SJSA1 (cell line): ENCODE measurements at places on chromosomes 13 and 19.

- DNase-seq = no peak
Observed at GRCh38 chr13:104553186-104553585, 1487.0 kb upstream of the SLC10A2 start.

DNA sequence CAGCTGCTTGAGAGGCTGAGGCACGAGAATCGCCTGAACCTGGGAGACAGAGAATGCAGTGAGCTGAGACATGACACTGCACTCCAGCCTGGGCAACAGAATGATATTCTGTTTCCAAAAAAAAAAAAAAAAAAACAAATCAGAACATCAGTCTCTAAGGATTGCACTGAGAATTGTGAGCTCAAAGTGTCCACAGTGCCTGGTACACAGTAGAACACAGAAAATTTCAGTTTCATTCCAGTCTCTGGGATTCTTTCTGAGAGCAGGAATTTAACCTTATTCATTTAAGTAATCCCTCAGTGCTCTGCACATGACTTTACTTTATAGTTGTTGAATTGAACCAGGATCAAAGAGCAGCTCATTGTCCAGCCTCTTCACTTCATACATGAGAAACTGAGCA is 25.9 kb upstream of the GATAD2A start:
- DNase-seq = no peak

- DNase-seq = no peak
Observed at GRCh38 chr19:39199025-39199424, 2.3 kb downstream of the NCCRP1 start.

DNA sequence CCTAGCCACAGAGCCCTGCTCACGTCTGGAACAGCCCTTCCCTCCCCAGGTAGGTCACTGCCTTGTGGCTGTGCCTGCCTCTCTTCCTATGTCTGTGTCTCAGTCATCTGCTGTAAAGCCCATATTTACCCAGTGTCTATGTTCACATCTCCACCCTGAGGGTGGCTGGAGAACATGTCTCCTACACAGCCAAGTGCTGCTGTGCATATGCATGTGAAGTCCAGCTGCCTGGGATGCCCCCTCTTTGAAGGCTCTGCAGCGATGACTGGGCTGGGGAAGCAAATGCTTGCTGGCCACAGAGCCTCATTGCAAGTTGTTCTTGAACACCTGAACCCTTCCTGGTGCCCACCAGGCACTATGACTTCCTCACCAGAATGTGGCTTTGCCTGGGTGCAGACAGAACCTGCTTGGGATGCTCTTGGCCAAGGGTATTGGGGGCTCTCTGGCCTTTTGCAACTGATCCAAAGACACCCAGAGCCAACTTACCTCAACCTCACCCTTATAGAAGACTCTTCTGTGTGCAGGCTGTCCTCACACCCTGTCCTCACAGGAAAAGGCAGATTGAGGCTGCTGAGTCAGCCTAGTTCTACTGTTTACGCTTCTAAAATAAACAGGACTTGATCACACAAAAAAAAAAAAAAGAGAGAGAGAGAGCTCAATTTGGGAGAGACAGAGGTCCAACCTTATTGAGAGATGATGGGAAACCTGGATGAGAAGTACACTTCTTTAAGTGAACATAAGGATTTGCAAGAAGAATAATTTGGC is 26.5 kb downstream of the MRPL57 start:
- peak; percentile 4 for DNase-seq

- no peak for DNase-seq
Observed at GRCh38 chr13:36030670-36031331, 100.4 kb downstream of the DCLK1 start.

DNA sequence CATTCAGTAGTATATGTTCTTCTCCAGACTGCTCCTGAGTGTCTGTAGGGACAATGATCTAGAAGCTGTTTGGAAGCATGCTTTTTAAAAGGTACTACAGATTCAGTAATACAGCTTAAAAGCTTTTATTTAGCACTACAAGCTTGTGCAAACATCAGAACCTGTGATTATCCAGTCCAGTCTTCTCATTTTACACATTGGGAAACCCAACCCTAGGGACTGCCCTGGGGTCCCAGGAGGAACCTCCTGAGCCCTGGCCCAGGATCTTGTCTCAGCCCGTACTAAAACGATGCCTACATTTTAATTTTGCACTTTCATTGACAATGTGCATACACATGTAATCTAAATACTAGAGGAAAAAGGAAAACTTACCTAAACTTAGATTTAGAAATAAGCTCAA is 12.5 kb downstream of the DOCK9 start:
- no peak for DNase-seq

DNA sequence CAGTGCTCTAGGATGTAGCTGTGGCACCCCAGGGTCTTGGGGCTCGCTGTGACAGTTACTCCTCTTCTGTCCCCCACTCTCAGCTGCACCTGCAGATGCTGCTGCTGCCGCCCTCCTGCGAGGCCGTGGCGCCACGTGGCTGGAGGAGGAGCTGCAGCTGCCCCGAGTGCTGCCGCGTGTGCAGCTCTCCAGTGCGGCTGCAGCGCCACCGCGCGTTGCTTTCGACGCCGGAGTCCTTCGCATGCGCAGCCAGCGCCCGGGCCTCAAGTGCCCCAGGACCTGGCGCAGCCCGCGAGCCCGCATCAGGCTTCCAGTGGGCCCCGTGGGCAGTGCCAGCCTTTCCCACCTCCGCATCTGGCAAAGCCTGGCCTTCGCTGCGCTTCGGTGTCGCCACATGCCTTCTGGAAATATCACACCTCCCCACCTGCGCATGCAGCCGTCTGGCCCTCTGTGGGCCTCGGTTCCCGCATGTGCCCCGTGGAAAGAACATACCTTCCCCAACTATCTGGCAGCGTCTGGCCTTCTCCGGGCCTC is 692 bp upstream of the ZNF580 start:
- DNase-seq = no peak

DNA sequence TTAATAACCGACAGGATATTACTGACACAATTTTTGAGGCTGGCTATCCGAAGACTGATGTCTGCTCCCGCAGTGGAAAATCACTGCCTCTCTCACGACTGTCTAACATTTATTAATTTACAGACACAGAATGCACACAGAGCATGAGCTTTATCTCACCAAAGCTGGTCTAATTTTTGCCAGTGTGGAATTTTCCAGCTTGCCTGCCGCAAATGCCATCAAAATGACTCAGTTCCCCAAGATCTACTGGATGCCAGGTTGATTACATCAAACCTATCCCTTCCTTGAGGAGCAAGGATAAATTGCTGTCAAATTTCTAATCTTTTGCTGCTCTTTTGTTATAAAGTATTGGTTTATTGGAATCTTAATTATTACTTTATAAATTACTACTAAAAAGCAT is 1775.1 kb upstream of the PCDH20 start:
- no peak for DNase-seq

DNA sequence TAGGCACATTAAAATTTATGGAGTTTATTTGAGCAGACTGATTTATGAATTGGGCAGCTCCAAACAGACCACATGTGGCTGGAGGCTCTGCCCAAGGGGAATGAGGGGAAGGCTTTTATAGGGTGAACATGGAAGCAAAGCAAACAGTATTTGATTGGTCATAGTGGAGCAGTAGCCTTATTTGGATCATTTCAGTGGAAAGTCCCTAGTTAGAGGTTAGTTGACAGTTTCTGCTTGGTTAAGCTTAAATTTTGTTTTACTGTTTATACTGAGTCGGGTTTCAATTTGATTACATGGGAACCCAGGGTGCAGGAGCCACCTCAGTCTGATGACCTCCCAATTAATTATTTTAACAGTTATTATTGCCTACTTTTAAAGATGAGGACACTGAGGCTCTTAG is 140.5 kb downstream of the NDFIP2 start:
- DNase-seq = no peak

- no peak for DNase-seq
Observed at GRCh38 chr19:47446534-47447469, 24.9 kb downstream of the SLC8A2 start.

- peak; percentile 62 for DNase-seq
Observed at GRCh38 chr13:59318320-59318930, 845.3 kb downstream of the DIAPH3 start.

GRCh38 chr19:8310342-8311055 is 2.3 kb upstream of the CD320 start:
- peak; percentile 25 for DNase-seq

DNA sequence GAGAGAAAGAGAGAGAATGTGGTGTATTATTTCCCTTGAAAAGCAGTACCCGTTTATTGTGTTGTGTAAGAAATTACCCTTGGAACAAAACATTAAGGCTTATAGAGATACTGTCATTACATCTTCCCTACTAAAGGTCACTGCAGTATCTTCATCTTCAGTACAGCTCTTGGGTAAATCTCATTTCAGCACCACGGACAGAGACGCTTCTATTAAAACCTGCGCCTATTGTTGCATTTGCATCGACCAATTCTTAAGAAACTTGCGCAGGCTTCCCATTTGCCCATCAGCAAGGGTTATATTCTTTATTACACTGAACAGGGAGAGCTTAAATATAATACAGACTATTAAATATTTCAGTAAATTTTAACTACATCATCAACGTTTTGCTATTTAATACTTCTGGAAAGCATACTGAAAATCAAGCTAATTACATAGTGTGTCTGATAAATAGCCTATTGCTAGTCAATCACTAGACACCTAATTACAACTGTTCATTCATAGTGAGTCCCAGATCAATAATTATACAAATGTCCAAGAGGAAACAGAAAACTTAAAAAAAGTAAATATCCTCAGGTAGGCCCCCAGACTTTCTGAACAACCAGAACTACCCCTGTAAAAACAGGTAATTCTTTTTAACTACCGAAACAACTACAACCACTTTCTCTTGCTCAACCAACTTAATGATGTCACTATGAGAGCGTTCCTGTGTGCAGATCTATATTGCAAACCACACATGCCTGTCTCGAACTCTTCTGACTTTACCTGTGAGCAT is 350.6 kb downstream of the LIG4 start:
- peak; percentile 43 for DNase-seq

DNA sequence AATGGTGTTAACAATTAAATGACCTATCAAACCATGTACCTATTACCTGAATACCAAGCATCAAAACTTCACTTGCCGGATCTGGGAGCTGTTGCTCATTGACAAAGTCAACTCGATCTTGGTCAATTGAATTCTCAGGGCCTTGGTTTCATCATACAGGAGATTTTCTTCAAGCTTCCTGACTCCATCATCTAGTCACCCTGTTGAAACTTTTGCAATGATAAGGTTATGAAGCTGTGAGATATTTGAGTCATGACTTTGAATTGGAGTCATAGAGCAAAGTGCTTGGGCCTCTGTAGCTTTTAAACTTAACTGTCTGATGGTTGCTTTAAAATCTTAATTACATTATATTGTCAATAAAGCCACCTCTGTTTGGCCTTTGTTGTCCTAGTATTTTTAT is 260.9 kb downstream of the COG6 start:
- no peak for DNase-seq

GRCh38 chr19:4692251-4693077 is 22.3 kb upstream of the MYDGF start:
- DNase-seq = no peak

GRCh38 chr13:96935901-96936300 is 58.4 kb downstream of the OXGR1 start:
- DNase-seq = no peak

DNA sequence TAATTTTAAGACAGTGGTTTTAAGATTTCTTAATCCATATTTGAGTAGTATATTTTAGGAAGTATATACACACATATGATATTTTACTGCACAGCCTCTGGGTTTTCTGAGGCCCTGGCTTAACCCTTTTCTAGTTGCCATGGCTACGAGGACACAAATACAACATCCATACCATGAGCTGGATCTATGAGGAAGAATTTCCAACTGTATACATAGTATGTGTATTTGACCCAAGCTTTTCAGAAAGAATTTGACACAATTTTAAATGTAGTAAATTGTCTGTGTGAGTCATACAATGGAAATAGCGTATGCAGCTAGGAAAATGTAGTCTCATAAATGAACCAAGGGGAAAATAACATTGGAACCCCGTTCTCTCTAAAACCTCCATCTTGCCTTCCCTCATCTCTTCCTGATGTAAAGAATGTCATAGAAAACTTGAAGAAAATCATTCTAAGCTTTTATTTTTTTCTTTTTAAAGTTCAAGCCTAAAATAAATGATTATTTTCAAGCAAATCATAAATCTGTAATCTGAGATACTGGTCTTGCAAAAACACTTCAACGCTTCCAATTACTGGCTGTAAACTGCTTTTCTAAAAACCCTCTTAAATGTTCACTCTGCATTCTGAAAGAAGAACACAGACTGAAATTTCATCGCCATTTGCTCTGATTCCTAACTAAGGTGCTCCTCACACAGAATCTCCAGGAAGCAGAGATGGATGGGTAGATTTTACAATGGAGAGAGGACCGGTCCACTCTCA is 172.4 kb downstream of the LACC1 start:
- DNase-seq = no peak

GRCh38 chr19:14678199-14678598 is 3.6 kb upstream of the ADGRE3 start:
- no peak for DNase-seq

GRCh38 chr13:75818968-75819225 is 182.8 kb downstream of the LMO7 start:
- DNase-seq = no peak

DNA sequence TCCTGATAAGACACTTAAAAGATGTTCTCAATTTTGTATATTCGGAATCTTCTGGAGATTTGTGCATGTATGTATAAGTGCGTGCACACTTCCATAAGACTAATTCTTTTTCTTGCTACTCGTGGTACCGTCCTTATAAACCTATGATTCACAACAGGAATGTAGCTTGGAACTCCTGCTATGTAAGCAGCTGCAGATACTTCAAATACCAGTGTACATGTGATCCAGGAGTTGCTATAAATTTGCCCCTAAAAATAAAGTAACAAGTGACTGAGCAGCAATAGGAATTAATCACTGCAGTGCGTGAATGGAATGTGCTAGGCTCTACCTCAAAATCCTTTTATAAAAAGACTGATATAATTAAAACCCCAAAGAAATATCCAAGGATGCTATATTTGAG is 214.9 kb downstream of the KLF5 start:
- no peak for DNase-seq

GRCh38 chr13:80040196-80040980 is 300.5 kb downstream of the SPRY2 start:
- DNase-seq = peak; percentile 92

GRCh38 chr13:20716951-20717350 is 13.5 kb downstream of the IL17D start:
- DNase-seq = no peak

- DNase-seq = no peak
Observed at GRCh38 chr19:16889366-16889882, 625 bp downstream of the F2RL3 start.
